ENCODE measurements at places on chromosomes 1 and 21. TPM values are rescaled to one million over a fixed set of nuclear protein-coding genes. Genes with fewer than 3 reads are reported as not detected.

DNA sequence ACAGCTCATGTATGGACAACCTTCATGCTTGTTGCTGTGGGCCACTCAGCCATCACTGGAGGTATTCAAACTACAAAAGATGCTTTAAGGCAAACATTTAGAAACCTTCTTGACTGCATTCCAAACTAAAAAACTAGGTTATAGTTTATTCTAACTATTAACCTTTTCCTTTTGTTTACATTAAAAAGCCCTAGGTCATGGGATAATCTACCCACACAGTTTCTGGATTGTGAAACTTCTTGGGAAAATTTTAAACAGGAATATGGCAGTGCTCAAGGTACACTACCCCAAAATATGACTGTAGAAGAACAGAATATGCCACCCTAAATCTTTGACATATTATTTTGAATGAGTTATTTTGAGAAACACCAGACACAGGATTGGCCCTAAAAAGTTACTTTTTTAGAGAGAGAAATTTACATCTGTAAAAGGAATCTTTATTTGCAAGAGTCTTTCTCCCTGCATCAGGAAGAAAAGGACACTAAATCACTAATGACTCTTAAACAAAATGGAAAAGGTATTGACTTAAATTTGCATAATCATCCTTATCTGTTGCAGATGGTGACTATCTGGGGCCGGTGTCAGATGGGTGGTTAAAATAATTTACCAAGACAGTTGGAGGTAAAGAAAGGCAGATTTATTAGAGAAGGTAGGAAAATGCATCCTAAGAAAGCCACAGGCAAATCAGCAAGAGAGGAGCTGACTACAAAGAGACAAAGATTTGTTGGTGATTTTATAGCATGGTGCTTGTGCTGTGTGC is 25.1 kb upstream of the NUF2 start:
- DNase-seq = no peak

DNA sequence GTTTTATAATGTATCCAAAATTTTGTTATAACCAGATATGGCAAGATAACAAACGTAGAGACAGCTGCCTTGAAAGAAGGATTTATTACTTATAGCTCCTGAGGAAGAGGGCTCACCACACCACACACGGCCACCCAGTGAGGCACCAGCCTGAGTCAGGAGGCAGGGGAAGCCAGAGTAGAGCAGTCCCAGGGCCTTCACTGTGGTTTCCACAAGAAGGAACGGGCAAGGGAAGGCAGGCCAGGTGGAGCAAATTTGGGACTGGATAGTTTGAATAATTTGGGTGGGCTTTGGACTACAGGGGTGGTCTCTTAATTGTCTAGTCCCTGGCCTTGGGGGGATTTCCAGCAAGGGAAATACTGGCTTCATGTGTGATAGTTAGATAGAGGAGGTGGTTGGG is 72.5 kb downstream of the RRAGC start:
- no peak for DNase-seq

- DNase-seq = no peak
These were observed 41.7 kb upstream of the ZC3H12A start for GRCh38 chr1:37432716-37433115.

GRCh38 chr1:173862769-173863223 is 5.0 kb downstream of the GAS5 start:
- no peak for DNase-seq

- no peak for DNase-seq
These were observed 16.3 kb downstream of the CAPZB start for GRCh38 chr1:19469004-19469403.

DNA sequence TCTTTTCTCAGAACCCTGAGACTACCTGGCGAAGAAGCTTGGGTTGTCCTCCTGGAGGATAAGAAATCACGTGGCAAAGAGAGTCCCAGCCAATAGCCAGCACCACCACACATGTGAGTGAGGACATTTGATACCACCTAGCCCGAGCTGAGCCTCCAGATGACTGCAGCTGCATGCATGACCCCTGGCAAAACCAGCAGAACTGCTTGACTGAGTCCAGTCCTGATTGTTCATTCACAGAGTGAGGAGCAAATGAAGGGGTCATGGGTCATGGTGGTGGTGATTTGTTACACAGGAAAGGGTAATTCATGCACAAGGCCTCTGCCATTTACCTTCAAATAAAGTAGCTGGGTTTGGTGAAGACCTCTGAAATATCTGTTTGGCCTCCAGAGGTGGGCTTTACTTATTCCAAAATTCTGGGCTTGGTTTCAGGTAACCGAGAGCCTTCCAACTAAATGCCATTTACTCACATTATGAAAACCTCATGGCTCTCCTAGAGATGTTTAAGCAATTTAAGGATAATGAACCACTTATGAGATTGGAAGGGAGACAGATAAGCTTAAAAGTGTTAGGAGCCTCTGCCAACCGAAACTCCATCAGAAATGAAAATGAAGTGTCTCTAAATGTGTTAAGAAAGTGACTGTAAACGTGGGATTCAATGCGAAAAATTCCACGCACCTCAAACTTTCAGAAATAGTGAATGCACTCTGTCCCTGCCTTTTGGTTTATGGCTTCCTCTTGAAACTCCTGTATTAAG is 163.3 kb downstream of the SLC35F3 start:
- no peak for DNase-seq

- DNase-seq = no peak
These were observed 20.6 kb upstream of the CRB1 start for GRCh38 chr1:197247465-197247864.

DNA sequence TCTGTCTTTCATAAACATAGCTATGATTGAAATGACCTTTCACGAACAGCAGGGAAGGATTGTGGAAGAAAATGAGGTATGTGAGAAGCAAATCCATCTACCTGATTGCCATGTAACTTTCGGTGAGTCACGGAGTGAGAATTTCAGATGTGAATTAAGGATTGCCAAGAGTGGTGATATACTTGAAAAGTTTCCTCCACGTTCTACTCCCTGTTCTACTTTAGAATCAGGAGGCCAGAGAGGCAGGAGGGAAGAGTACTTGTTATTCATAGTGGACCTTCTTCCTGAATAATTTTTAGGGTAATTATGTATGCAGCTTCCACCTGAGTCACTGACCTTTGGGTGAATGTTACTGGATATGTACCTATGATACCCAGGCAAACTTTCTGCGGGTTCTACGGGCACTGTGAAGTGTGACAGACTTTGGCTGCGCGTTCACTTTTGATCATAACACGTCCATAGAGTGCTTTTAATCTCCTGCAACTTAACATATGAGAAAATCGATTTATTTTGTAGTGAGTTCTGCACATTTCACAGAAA is 2.6 kb upstream of the KCNE1 start:
- DNase-seq = no peak

DNA sequence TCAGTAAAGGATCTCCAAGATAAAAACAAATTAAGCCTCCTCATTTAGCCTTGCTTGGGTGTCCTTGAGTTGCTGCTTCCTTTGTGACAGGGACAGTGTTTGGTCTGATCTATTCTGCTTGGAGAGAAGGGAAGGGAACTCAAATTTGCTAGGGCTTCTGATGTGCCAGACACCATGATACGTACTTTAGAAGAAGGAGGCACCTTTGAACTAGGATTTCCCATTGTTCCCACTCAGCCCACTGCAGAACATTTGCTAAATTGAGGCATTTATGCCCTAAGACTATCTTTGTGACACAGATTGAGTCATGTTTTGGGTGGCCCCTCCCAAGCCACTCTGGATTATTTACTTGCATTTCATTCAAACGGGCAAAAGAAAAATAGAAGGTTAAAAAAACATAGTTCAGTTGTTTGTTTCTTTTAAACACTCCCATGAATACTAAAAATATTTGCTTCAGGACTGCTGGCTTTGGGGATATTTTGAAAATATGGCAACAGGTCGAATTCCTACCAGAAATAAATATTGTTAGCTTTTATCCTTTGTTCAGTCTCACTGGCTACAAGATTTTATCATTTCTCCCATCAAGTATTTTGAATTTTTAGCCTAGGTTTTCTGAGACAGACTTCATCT is 81.9 kb upstream of the WLS start:
- DNase-seq = no peak

DNA sequence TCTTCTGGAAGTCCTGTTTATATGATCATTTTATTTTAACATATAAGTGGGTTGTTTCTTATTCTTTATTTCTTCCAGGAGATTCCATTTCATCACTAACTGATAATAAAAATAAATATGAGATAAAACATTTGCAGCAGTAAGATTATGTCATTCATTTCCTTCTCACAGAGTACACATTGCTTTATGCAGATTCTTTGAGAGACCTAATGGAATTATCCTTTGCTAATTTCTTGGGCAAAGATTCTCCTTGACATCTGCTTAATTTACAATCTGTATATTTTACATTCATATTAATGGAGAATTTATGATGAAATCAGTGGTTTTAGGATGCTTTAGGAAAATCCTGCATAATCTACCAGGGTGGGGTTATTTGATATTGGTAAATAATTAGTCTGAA is 60.6 kb downstream of the PTBP2 start:
- no peak for DNase-seq

DNA sequence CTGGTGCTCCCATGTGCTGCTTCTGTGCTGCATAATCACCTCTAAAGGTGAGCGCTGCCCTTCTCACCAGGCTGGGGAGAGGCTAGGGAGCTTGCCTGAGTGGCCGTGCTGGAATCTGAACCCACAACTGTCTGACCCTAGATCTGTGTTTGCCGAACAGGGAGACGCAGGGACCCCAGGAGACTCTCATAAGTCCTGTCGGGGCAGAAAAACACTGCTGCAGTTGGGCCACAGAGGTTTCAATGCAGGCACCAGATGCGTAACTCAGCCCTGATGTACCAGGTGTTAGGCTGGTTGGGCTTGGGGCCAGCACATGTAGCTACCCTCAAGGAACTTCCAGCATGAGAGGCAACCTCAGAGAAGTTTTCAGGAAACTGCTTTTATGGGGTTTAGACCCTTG is 49.5 kb upstream of the DMRTB1 start:
- no peak for DNase-seq

DNA sequence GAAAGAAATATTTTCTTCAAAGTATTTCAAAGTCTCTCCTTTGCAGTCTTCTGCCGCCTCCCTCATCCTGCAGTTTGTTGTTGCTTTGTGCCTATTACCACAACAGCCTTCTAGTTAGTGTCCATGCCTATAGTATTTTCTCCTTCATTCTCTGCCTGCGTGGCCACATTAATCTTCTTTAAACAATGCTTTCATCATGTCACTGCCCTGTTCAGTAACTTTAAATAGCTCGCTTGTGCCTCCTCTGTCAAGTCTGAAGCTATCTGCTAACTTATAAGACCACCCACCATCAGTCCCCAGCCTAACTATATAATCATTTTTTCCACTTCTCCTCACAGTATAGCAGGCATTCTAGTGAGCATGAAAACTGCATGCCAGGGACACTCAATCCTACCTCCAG is 290.3 kb downstream of the PDE4B start:
- no peak for DNase-seq

GRCh38 chr1:3542676-3543075 is 68.6 kb downstream of the MEGF6 start:
- DNase-seq = no peak

- no peak for DNase-seq
These were observed 43.8 kb downstream of the RUNX3 start for GRCh38 chr1:24886241-24886640.

DNA sequence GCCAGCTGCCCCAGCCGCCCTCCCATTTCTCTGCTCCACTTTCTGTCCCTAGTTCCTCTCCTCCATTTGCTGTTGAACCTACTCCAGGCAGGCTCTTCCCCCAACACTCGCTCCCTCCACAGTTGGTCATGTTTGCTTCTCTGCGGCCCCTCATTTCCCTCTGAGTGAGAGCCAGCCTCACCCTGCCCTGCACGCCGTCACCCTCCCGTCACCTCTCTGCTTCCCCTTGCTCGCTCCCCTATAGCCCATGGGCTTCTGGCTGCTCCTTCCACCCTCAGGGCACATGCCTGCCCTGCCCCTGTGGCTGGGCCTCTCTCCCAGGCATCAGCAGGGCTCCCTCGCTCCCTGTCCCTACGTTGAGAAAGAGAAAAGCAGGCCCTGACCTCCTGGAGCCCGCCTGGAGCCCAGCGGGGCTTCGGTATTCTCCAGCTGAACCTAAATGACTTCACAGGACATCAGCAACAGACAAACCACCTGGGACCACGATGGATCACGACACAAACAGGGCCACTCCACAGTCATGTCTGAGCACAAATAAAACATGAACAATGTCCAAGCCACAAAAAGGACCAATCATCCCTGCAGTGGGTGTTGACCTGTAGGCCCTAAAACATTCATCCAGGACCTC is 13.3 kb upstream of the THEMIS2 start:
- DNase-seq = no peak

GRCh38 chr1:20093940-20094391 is 24.0 kb downstream of the PLA2G5 start:
- DNase-seq = no peak

DNA sequence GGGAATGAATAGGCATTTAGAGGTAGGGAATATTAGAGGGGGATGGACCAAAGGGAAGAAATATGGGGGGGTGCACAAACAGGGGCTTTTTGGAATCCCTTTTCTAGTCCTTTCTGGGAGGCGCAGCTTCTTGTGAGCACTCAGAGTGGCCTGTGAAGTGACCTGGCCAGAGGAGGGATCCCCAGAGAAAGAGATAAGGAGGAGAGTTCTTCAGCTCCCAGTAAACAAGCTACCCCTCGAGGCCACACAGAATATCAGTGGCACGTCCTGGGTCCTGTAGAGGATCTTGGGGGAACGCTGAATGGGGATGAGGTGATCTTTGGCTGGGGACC is 19.4 kb downstream of the VANGL2 start:
- no peak for DNase-seq

DNA sequence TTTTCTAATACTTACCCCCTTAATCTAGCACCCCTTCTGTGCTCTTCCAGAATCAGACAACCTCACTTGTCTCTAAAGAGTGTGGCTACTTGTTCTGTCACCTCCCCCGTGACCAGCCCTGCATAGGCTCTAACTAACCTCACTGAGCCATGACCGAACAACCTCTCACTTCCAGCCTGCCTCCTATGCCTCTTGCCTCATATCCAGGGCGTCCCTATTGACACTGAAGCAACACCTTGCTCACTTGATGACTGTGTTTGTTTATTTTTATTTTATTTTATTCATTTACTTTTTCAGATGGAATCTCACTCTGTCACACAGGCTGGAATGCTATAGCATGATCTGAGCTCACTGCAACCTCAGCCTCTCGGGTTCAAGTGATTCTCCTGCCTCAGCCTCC is 235.1 kb upstream of the B3GALT2 start:
- DNase-seq = no peak

DNA sequence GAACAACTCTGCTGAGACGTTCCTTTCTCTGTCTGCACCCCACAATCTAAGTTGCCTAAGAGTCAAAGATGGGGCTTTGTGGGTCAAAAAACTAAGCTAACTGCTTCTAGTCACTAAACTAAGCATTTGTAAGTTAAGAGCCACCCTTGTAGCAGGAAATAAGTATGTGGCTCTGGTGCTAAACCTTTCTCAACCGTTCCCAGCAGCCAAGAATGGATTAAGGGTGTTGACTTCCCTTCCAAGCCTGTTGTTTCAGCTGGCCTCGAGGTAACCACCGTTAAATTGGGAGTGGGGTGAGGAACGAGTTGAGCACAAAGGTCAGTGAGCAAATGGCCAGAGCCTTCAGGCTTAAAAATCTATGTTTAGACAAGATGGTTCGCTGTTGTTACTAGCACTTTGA is 169.1 kb downstream of the TRIM33 start:
- DNase-seq = no peak

Gene PDZK1
- total RNA-seq = 0.25 TPM

Gene LCE1F
- not detected for total RNA-seq

Gene SPATA6
- total RNA-seq = 0.85 TPM

Gene S100A3
- not detected for total RNA-seq

Gene DCST1
- total RNA-seq = not detected

Gene PADI1
- total RNA-seq = not detected

Gene TMPRSS3
- 8.9 TPM for total RNA-seq

Gene TDRD5
- not detected for total RNA-seq

Gene OLFM3
- total RNA-seq = not detected

Gene SH3D21
- total RNA-seq = 6.9 TPM

Gene PADI4
- total RNA-seq = 0.23 TPM
